Stimulated activated CD4-positive, alpha-beta T cell treated with anti-CD3 and anti-CD28 coated beads, Interleukin-4, amount 100 ng/mL, for 48 hours (primary cell): ENCODE measurements at places on chromosomes 5 and 9.

GRCh38 chr5:174500636-174501035, 223.7 kb upstream of the MSX2 start:
- no peak for DNase-seq

GRCh38 chr5:41857989-41858388, 12.2 kb downstream of the OXCT1 start:
- DNase-seq = no peak

- no peak for DNase-seq
Observed at GRCh38 chr5:135993880-135994636, 34.7 kb upstream of the TGFBI start.

DNA sequence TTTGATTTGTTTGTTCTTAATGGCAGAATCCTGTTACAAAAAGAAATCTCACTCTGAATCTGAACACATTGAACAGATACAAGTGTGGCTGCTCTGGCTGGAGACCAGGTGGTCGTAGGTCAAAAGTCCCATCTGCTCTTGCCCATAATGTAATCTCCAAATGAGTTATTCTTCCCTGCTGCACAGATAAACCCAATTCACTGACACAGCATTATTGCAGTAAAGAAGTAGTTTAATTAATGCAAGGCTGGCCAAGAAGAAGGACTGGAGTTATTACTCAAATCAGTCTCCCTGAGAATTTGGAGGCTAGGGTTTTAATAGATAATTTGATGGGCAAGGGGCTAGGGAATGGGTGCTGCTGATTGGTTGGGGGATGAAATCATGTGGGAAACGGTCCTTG, 52.6 kb downstream of the PUM3 start:
- no peak for DNase-seq

DNA sequence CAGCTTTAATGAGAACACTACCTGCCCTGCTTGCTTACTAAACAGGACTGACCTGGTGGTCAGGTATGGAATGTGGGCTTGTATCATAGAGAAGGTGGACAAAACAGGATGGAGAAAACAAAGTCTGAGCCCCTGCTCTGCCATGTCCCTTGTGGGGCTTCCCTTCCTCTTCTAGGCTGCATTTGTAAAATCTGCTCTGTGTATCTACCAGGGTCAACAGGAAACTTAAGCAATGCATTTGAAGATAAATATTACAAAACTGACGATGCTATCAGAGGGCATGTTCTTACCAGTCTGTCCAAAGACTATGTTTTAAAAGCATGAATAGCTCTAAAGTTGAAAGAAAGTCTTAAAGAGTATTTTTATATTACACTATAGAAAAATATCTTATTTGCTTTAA, 228.7 kb downstream of the DCP2 start:
- DNase-seq = no peak

DNA sequence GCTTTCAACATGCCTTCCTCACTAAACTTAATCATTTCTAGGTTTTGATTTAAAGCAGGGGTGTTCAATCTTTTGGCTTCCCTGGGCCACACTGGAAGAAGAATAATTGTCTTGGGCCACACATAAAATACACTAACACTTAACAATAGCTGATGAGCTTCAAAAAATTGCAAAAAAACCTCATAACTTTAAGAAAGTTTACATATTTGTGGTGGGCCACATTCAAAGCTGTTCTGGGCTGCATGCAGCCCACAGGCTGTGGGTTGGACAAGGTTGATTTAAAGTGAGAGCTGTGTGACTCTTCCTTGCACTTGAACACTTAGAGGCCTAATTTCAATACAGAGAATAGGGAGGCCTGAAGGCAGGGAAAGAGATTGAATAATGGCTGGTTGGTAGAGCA, 598.3 kb downstream of the EFNA5 start:
- DNase-seq = no peak

DNA sequence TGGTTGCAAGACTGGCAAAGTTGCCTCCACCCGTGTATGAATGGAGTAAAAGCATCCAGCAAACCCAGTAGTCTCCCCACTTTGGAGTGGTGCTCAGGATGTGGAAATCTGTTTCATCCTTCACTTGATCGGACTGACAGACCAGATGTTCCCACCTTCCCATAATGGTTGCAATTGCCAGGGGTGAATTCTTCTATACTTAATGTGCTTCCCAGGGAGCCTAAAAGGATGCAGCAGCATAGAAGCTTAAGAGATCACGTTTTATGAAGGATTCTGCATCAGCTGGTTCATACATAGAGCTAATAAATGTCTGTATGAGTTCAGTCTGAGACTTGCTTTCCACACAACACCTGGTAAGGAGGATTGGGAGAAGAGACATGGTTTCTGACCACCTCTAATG, 198.8 kb upstream of the S1PR3 start:
- no peak for DNase-seq
